ENCODE measurements at places on chromosomes 12 and 14. TPM values are rescaled to one million over a fixed set of nuclear protein-coding genes. Genes with fewer than 3 reads are reported as not detected.

GRCh38 chr12:64976131-64976530 is 145.0 kb downstream of the WIF1 start:
- no peak for DNase-seq

The STYK1 gene
- total RNA-seq: not detected

GRCh38 chr14:88952901-88953300 is 128.4 kb downstream of the TTC8 start:
- DNase-seq: no peak

The ST8SIA1 gene
- total RNA-seq: 3.3 TPM

The OAS1 gene
- 4.6 TPM for total RNA-seq

All from Right ventricle myocardium superior (tissue), 1 donor.